ENCODE measurements at places on chromosomes 1 and 21.

GRCh38 chr1:108117945-108118902, 81.9 kb downstream of the SLC25A24 start:
- DNase-seq, result no peak

DNA sequence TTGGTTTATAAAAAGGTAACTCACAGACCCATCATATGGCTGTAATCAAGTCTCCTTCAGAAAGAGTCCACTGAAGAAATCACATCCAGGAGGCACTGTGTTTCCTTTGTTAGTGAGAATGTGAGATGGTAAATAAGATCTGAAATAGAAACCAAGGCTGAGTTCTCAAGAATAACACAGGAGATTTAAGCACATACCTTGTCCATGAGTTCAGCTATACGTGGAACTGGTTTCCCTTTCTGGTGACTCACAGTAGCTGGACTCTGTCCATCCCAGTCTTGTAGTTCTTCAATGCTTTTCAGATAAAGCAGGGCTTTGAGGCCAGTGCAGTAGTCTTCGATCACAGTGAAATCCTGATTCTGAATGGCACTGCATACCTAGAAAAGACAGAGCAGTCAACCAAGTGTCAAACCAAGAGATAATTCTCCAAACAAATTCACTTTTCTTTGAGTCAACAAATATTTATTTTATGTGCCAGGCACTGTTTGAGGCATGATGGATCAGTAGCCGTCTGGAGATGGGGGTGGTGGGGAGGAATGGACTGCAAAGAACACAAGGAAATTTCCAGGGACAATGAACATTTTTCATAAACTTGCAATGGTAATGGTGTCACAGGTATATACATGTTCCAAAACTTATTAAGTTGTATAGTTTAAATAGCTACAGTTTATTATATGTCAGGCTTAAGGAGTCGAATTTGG, 471.4 kb downstream of the PTBP2 start:
- no peak for DNase-seq

DNA sequence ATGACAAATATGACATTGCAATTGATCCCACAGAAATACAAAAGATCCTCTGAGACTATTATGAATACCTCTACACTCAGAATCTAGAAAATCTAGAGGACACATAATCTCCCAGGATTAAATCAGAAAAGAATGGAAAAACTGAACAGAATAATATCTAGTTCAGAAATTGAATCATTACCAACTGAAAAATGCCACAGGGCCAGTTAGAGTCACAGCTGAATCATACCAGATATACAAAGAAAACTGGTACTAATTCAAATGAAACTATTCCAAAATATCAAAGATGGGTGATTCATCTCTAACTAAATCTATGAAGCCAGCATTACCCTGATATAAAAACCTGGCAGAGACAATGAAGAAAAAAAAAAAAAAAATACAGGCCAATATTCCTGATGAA, 149.3 kb downstream of the BRINP3 start:
- DNase-seq, result no peak

DNA sequence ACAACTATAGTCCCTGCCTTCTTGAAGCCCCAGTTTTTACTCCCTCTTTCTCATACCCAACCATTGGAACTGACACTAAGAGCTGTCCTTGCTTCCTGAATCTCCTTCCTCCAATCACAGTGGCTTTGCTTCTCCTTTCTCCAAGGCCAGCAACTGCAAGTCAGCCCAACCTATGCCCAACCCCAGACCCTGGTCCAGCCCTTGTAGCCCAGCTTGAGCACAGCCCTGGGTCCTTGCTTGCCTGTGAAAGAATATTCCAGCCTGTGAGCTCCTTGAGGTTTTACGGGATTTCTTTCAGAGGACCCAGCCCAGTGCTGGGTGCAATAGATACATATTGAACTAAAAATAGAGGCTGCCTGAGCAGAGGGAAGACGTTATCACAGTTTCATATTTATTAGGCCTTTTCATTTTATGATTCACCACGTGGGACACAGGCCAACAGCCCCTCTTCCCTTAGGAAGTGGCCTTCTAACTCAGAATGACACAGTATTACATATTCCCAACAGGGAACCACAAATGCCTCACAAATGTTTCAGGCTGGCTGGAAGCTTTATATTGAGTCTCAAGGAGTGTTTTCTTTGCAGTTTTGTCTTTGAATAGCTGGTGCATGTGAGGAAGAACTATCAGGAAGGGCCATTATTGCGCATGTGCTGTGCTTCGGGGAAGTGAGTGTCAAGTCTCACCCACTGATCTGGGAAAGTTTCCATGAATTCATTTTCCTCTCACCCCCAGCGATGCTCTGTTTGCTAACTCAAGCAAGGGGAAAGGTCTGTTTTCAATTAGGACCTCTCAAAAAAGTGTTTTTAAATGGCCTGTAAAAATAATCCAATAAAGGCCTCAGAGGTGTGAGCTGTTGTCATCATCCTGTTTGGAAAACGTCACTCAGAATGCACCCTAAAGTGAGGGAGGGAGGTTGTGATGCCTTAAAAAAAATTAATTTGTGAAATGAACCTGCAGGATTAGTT, 92.3 kb upstream of the NFIA start:
- DNase-seq, result no peak

- no peak for DNase-seq
Measured at GRCh38 chr21:27536319-27536718, 569.4 kb upstream of the ADAMTS5 start.

DNA sequence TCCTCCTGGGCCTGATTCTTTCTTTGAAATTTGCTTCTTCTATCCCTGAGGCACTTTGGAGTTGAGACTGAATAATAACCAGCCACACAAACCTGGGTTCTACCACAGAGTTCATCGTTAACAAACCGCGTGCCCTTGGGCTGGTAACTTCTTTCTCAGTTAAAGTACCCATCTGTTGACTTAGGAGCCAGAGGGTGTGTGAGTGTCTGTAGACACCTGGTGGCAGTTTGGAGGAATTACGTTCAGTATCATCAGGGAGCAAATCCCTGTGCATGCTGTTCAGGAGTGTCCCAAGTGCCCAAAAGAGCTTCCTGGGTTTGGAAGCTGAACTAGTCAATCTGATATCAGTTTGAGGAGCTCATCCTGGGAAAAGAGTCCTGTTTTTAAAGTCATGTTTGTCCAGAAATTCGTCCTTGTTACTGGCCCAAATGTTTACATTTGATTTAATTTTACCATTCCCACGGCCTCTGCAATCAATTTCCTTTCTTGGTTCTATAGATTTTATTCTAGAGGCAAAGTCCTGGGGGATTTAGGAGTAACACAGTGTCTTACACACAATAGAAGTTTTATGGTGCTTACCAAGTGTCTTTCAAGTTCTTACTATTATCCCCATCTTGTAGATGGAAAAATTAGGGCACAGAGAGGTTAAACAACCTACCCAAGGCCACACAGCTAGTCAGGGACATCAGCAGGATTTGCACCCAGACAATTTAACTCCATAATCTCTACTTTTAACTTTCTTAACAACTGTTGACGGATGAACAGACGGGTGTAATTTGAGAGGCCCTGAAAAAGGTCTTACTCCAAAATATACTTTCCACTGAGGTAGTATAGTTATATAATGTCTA, 26.7 kb upstream of the RPTN start:
- peak; percentile 64 for DNase-seq

- DNase-seq, result peak; percentile 60
Measured at GRCh38 chr1:36306210-36306901, at the start of gene SH3D21. TSS of gene SH3D21 (plus strand) at chr1:36306368. CDS start at chr1:36306421, 53 bp downstream.

DNA sequence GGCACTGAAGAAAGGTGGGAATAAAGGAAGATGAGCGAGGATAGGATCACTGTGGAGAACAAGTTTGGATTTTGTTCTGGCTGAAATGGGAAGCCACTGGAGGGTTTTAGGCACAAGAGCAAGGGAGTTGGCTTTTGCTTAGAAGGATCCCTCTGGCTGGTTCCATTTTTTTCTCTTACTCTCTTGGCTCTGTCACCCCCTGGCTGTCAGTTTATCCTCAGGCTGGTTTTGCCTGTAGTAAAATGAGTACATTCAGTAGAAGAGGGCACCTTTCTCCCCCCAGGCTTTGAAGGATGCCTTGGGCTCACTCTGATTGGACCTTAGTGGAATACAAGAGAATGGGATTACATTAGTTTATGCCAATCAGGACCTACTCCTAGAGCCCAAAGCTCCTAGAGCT, 17.1 kb downstream of the CACHD1 start:
- DNase-seq, result no peak

GRCh38 chr1:43653339-43653738, 3.4 kb downstream of the KDM4A start:
- no peak for DNase-seq

DNA sequence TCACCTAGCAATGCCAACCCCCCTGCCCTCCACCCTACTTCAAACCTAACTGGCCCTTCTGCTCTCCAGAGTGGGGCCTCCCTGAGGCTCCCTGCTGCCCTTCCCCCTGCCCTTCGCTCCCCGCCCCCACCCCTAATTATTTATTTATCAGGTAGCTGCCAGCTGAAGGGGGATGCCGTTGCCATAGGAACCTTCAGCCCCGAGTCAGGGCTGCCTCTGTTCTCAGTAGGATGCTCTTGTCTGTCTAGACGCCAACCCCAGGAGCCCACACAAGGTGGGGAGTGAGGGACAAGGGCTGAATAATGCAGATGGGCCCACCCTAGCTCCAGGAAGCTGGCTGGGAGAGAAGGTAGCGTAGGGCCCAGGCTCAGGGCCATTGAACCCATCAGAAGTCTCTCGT, 41.1 kb downstream of the NKAIN1 start:
- DNase-seq, result no peak

- no peak for DNase-seq
Measured at GRCh38 chr1:156347331-156347730, 9.0 kb downstream of the TSACC start.

GRCh38 chr1:9275567-9276034, 17.1 kb upstream of the SPSB1 start:
- peak; percentile 36 for DNase-seq

- no peak for DNase-seq
Measured at GRCh38 chr1:168338589-168339503, 58.2 kb downstream of the TBX19 start.
